ENCODE measurements at places on chromosomes 11 and 22.

DNA sequence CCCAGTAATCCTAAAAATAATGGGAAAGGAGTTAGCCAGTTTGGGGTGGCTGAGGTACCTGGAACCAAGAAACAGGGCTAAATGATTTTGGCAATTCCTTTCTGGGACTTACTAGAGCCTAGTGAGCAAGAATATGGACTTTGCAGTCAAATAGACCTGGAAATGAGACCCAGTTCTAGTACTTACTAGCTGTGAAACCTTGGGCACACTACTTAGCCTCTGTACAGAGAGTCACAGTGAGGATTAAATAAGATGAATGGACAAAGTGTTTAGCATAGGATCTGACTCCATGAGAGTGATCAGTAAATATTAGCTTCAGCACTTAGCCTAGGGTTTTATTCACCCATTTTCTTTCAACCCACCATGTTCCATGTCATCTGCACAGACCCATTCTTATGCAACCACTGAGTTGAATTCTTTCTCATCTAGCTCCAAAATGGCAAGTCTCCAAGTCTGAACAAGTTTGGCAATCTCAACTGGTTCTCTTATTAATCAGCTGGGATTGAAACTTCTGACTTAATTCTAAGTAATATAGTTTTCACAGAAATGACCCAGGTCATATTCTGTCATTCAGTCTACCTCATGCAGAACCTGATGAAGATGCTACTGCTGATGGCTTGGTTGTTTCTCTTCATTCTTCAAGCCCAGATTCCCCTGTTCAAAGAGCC is 15.0 kb upstream of the SORL1 start:
- DNase-seq: no peak

DNA sequence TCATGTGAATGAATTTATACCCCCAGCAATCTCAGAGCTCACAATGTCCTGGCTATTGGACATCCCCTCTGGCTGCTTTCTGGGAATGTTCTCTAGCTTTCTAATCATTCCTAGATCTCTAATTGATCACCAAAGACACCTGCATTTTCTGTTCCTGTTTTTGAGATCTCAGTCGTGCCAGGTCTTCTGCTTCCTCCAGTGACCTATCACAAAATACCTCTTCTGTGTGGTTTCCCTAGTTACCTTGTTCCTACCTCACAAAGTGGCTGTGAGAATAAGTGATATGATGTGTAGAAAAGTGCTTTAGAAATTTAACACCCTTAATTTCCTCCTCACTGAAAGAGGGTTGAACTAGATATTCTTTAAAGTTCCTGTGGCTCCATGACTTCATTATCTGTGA is 92.2 kb downstream of the LUZP2 start:
- no peak for DNase-seq

DNA sequence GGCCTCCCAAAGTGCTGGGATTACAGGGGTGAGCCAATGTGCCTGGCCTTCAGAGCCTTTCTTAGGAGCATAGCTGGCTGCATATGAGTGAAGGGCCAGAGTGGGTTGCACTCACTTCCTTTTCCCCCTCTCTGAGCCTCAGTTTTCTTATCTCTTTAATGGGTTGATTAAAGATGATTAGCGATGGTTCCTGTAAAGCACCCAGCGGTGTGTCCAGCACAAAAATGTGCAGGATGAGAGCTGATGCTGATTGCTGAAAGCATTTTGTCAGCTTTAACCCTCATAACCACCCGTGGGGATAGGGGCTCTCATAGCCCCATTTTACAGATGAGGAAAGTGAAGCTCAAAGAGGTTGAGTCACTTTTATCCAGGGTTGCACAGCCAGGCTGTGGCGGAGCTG is 5.5 kb downstream of the CACNA1I start:
- no peak for DNase-seq

DNA sequence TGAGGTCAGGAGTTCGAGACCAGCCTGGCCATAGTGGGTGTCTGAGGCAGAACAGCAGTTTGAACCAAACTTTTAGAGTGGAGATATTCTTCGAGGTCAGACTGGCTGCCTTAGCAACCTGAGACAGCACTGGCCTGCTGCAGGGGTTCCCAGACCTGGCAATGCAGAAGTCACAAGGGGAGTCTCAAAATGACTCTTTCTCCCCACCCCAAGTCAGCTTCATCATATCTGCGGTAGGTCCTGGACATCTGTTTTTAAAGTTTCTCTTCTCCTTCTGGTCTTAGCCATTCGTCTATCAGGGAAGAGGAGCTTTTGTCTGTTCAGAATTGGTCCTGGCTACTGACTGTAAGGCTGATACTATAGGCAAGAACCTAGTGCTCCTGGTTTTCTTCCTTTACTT is 14.5 kb upstream of the CLMP start:
- DNase-seq: no peak

DNA sequence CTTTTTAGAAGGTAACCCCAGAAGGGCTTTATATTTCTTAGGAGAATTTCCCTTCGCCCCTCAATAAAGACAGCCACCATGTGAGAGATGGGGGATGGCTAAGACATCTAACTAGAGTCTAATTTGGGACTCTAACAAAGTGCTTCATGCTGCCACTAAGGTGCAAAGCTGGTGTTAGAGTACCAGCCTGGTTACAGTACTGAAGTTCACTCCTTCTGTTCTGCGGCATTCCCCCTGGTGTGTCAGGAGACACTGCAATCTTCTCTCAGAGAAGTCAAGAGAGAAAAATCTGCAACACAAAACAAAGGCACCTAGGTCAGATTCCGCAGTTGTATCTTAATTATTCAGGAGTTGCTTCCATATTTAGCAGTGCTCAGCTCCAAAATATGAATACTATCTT is 603.0 kb upstream of the CADM1 start:
- DNase-seq: no peak

DNA sequence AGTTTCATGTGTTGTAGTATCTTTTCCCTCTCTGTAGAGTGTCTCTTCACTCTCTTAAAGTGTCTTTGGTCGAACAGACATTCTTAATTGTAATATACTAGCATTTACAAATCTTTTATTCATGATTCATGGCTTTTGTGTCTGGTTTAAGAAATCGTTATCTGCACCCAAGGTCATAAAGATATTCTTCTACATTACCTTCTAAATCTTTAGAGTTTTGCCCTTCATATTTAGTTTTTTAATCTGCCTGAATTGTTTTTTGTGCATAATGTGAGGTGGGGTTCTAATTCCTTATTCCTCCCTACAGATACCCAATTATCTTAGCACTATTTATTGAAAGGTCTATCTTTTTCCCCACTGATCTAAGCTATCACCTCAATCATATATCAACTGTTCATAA is 9.0 kb upstream of the NNMT start:
- DNase-seq: no peak

DNA sequence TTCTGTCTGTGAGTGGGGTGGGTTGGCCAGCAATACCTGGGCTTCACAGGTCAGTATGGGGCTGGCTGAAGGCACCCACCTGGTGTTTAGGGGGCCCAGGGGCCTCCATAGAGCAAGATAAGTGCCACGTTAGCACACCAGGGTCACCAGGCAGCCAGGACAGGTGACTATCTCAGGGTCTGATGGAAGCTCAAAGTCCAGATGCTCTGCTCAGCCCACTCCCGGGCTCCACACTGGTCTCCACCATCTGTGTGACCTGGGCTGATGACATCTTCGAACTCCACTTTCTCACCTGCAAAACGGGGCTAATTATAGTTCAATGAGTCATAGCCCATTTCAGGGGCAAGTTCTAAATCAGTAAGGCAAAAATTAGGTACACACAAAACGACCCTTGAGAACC is 39.4 kb upstream of the PRDM11 start:
- no peak for DNase-seq

GRCh38 chr22:48373626-48374173 is 1454.0 kb downstream of the BRD1 start:
- no peak for DNase-seq

DNA sequence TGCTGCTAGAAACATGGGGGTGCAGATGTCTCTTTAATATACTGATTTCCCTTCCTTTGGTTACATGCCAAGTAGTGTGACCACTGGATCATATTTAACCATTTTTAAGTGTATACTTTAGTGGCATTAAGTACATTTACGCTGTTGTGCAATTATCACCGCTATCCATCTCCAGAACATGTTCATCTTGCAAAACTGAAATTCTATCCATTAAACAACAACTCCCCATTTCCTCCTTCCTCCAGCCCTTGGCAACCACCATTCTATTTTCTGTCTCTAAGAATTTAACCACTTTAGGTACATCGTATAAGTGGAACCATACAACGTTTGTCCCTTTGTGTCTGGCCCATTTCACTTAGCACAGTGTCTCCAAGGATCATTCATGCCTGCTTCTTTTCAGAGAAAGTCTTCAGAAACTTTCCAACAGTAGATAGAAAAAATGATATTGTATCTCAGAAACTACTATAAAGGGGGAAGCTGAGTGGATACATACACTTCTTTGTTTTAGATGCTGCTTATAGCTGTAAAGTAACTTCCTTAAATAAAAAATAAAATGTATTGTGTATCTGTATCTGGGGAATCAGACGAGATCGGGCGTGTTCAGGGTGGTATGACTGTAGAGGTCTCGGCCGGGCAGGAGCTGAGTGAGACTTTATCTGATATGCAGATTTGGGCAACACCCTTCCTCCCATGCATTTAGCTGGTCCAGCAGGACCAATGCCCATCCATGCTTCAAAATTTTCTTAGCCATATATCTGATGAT is 44.6 kb upstream of the ZBED5 start:
- DNase-seq: no peak

DNA sequence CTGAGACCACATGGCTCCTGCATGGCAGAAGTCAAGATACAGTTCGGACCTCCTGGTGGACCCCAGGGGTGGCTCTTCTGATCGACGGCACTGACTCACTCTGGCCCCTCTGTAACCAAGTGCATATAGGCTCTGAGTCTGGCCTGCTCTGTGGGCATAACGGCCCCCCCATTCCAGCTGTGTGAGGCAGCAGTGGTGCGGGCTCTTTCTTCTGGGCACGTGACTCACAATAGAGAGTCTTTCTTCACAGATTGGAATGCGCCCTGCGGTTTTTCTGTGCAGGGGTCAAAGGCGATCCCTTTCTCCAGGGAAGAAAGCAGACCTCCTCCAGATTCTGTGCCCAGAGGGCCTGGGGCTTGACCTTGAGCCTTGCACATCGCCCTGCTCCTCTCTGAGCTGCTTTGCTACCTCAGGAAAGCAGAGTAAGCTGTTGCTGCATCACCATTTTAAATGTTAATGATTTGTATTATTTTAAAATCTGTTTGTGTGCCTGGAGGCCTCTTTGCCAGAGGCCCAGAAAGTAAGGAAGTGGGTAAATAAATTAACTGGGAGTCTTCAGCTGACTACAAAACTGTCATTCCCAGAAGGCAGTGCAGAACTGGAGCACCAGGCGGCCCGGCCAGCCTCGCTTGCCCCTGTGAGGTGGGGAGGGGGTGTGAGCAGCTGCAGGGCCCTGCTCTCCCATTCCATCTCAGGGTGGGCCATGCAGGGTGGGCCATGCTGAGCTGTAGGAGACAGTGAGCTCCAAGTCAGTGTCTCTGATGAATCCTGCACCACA is 199.0 kb downstream of the GRIK4 start:
- DNase-seq: no peak

GRCh38 chr22:46113910-46114517 is 36.3 kb upstream of the PPARA start:
- no peak for DNase-seq

DNA sequence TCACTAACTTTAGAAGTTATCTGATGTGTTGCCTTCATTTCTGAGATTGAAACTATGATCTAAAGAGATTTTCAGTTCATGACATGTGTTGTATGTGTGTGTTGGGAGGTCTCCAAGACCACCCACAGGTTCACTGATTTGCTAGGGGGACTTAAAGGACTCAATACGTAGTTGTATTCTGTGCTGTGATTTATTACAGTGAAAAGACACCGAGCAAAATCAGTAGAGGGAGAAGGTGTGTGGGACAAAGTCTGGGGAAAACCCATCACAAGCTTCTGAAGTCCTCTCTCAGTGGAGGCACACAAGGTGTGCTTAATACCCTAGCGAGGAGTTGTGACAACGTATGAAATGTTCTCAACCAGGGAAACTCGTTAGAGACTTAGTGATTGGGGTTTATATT is 35.6 kb downstream of the RNF169 start:
- DNase-seq: no peak

GRCh38 chr11:11318961-11319360 is 34.1 kb downstream of the CSNK2A3 start:
- no peak for DNase-seq

DNA sequence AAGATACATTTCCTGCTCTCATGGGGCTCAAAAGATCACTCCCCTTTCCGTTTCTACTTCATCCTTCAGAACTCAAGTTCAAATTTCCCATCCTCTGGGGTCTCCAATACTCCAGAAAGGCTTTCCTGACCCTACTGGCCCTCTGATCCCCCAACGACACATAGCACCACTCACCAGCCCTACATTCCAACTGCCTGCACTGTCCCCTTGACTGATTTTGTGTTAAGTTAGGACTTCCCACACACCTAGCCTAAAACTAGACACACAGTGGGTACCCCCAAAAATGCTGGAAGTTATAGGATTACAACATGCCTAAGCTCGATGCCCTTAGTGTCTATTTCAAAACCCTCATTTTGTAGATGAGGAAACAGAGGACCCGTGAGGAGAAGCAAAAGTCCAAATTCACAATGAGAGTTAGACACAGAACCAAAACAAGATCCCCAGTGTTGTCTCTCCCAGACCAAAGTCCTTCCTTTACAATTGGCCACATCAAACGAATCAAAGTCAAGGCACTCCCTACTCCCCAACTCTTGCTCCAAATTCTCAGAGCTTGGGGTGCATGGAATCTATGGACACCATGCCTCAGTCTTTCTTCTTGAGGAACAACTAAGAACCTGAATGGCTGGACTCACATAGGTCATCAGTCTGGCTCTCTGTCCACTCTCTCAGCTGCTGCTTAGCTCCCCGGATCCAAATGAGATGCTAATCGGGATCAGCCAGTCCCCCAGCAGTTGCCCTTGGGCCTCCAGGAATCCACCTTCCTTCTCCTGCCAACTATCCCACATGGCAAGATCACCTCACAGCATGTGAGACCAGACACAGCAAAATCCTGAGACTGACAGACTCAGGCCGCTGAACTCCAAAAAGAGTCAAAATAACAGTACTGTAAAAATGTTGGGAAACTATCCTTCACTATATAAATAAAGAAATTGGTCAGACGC is 1.7 kb downstream of the CLPB start:
- no peak for DNase-seq

GRCh38 chr11:8760896-8761295 is 78.3 kb downstream of the RPL27A start:
- no peak for DNase-seq

GRCh38 chr22:46001046-46001425 is 24.1 kb upstream of the WNT7B start:
- DNase-seq: no peak

GRCh38 chr11:64317325-64317960 is at the start of gene TRMT112:
Gene TRMT112 (minus strand): TSS chr11:64317559. CDS start chr11:64317526, 33 bp downstream.
- DNase-seq: peak; percentile 98

DNA sequence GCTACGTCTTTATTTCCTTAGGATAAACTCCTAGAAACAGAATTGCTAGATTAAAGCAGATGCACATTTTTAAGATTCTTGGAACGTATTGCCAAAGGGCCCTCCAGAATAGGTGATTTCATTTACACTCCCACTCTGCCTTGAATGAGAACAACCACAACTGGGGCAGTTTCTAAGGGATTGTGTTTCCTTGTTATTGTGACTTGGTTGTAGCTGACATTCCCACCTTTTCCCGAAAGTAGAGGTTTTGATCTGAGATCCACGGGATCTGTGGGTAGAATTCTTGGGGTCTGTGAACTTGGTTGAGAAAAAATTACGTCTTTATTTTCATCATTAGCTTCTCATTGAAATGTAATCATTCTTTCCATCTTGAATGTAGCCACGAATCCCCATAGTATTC is 21.5 kb downstream of the LRRC32 start:
- no peak for DNase-seq

- no peak for DNase-seq
These were observed 56.3 kb upstream of the PDE3B start for GRCh38 chr11:14587258-14587657.
